Activated CD8-positive, alpha-beta T cell treated with anti-CD3 and anti-CD28 coated beads, Interleukin-2, amount 10 ng/mL, durations not matched to agents 7 days and 5 days (primary cell): ENCODE measurements at places on chromosomes 1 and 21. TPM values are rescaled to one million over a fixed set of nuclear protein-coding genes. Genes with fewer than 3 reads are reported as not detected.

The SPRR1A gene
- not detected for total RNA-seq

The SPRR2B gene
- total RNA-seq: not detected

The TIE1 gene
- total RNA-seq: 0.53 TPM

DNA sequence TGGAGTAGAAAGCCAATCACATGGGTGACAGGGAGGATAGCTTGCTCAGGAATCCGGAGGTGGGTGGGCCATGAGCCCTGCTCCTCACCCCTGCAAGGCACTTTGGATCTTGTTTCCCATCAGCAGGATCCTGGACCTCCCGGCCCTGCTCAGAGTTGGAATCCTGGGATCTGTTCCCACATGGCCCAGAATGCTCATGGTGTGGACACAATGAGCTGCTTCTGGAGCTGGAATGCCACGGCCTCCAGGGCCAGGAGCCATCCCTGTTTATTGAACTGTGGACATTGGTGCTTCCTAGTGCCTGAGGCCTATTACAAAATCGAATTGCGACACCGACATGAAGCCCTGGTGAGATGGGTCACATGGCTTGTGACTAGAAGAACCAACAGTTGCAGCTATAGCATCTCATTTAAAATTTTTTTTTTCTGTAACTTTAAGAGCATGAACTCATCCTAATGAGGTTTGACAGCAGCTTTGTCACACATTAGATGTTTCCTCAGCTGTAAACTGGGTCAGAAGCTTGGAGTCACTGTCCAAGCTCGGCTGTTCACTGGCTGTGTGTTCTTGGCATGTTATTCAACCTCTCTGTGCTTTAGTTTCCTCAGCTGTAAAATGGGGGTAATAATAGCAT lies 40.4 kb upstream of the GOLT1A start:
- no peak for DNase-seq

- no peak for DNase-seq
Measured at GRCh38 chr1:178126741-178127185, 32.9 kb downstream of the RASAL2 start.
